Right forelimb (tissue), 1 donor: ENCODE measurements at places on chromosomes 1 and 21.
A peak's percentile ranks its signal among the peaks of the same experiment; 100 is the strongest.

GRCh38 chr1:87826681-87827251 lies 498.1 kb downstream of the LMO4 start:
- DNase-seq, result peak; percentile 50

DNA sequence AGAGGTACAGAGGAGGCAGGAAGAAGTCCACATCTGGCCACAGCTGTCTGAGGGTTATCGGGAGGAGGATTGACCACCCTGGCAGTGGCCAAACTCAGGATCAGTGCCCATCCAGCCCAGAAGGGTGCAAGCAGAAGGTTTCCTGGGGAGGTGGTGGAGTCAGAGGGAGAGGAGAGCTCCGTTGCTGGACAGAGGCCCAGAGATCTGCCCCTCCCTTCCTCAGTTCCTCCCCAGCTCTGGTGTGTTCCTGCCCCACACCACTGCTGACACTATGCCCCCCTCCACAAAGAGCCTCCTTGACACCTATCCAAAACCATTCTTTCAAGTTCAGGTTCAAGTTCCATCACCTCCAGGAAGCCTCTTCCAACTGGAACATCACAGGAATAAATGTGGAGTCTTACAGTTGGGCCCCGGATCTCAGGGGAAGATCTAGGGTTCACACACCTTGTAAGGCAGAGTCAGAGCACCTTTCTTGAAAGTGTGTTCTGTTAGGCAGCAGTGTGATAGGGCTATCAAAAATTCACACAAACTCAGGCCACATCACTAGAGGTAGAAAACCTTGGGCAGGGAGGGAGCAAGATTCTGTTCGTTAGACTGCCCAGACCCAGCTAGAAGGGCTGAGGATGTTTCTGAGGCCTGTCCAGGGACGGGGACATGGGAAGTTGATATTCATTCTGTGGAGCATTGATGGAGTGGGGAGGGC lies 7.4 kb downstream of the LDLRAD1 start:
- DNase-seq, result no peak

DNA sequence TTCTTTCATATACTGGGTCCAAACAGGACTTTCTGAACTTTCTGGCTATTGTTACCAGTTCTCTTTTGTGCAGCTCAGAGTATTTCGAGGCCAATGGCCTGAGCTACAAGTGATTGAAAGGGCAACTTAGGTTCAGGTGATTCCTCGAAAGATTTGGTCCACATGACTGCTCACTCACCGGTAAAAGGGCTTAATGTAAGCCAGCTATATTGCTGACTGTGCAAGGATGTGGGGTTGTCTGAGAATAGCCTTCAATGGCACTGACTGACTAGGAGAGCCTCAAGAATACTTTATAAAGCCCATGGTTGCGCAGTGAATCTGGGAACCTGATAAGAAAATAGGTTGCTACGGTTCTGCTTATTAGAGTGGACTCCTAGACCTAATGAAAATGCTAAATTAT lies 269.0 kb downstream of the SEC16B start:
- no peak for DNase-seq

- no peak for DNase-seq
These were observed 24.7 kb downstream of the APCS start for GRCh38 chr1:159612211-159612885.

DNA sequence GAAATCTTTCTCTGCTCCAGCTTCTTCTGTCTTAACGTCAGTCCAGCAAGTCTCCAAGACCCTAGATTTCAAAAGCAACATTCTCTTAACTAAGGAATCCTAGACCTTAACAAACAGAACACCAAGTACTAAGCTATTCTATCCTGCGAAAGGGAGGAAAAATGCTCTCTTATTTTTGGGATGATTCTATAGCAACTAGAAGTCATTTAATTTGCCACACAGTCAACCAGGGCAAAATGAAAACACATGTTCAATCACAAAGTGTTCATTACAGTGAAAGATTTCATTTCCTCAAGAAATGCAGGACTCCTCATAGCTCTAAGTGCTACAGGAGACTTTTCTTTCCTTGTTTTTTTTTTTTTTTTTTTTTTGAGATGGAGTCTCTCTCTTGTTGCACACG lies 36.2 kb upstream of the DOCK7 start:
- no peak for DNase-seq

GRCh38 chr1:230104395-230105244 lies 37.6 kb downstream of the GALNT2 start:
- peak; percentile 80 for DNase-seq

DNA sequence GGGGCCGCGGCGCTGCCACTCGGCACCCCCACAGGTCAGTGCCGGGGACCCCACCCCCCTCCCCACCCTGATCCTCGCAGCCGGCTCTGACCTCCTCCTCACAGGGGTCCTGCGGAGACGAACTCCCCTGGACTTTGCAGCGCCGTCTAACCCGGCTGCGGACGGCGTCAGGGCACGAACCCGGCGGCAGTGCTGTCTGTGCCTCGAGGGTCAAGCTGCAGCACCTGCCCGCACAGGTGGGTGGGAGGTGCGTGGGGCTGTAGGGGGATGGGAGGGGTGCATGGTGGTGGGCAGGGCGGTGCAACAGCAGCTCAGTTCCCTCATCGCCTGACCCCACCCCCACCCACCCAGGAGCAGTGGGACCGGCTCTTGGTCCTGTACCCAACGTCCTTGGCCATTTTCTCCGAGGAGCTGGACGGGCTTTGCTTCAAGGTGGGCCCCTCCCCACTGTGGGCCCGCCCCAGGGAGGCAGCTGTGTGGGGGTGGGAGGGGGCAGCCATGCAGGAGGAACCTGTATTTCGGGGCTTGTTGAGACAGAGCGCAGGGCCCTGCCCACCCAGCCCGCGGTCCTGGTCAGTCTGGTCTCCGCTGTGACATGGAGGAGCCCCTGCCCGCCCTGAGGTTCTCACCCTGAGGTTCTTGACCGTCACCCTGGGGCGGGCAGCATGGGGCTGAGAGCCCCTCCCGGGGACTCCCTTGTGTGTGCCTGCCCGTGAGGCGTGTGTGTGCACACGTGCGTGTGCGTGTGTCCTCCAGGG lies 4.9 kb downstream of the PLEKHN1 start:
- no peak for DNase-seq

DNA sequence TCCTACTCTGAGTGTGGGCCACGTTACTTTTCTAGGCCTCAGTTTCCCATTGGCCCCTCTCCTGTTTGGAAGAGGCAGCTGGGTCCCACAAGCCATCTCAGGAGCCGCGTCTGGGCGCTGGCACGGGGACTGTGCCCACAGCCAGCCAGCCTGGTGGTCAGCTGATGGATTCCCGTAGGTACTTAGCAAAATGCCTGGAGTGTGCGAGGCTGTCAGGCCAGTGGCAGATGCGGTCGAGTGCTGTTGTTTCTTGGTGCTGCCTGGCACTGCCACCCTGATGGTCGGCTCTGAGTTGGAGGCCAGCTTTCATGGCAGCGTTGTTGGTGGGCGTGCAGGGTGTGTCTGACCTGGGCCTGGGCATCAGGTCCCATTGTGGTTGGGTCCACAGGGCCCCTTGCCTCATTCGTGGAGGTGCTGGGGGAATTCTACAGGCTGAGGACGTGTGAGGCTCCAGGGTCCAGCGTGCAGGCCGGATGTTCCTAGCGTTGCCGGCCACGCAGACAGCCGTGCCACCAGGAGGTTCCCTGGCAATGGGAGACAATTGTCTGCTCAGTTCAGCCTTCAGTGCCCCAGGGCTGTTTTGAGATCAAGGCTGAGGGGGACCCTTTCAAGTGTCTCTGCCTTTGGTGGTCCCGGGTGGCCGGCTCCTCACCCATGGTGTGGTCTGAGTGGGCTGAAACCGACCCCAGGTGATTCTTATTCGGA lies 20.9 kb downstream of the SKI start:
- no peak for DNase-seq

DNA sequence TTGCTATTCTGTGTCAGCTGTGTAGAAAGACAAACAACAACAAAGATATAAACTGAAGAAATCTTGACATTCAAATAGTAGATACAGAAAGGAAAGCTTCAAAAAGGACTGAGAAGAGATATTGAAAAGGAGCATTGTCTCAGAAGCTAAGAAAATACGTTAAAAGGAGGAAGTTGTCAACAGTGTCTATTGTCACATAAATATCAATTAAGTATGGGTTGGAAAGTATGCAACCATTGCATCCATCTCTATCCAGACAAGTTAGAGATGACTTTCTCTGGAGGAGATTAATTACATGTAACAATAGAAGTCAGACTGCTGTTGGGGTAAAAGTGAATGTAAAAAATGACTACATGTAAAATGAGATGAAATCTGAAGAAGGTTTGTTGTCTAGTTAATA lies 29.7 kb upstream of the BRINP3 start:
- no peak for DNase-seq

GRCh38 chr1:54606096-54606989 lies 17.0 kb downstream of the FAM151A start:
- DNase-seq, result no peak
